ENCODE measurements at places on chromosomes 1 and 21.

- no peak for DNase-seq
Measured at GRCh38 chr1:231727171-231727570, 100.6 kb downstream of the DISC1 start.

GRCh38 chr1:81803431-81804110 lies 2.8 kb downstream of the ADGRL2 start:
- DNase-seq, result no peak

DNA sequence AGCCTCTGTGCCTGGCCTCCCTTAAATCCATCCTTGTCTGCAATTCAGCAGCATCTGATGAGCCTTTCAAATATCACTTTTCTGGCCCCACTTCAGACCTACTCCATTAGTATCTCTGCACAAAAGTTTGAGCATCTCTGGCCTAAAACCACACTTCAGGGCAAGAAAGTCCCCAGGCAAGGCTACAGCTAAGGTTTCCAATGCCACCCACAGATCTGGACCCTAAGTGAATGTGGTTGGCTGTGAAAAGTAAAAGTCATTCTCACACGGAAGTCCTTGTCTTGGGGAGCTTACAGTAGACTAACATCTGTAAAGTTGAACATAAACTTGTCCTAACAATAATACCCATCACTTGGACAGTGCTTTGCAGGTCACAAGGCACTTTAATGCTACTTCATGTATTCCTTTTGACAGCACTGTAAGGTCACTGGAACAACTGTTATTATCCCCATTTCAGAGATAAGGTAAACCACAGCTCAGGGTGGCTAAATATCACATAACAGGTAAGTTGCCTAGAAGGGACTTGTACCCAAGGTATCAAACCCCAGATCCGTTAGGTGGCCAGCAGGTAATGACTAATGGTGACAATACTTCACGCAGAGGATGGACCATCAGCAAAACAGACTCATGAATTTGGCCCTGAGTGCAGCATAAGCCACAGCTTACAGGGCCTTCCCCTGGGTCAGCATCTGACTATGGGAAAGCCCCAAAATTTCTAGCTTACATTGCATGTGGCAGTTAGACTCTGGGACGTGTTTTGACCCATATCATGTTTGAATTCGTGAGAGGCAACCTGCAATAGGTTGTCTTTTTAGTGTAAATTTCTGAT lies 356.0 kb downstream of the HHAT start:
- DNase-seq, result no peak

GRCh38 chr1:86718786-86719185 lies 14.4 kb downstream of the SH3GLB1 start:
- no peak for DNase-seq

GRCh38 chr1:85142753-85143152 lies 58.1 kb downstream of the SYDE2 start:
- no peak for DNase-seq
